Activated CD4-positive, alpha-beta T cell treated with anti-CD3 and anti-CD28 coated beads, Interleukin-2, amount 10 ng/mL, durations not matched to agents 24 days and 14 days (primary cell): ENCODE measurements at places on chromosomes 2 and 18. TPM values are rescaled to one million over a fixed set of nuclear protein-coding genes. Genes with fewer than 3 reads are reported as not detected.

CBLN2 gene
- total RNA-seq: not detected in 2 replicates

CSRNP3 gene
- not detected in 2 replicates for total RNA-seq

ALPP gene
- not detected in 2 replicates for total RNA-seq

PLGLB1 gene
- total RNA-seq: 0.85 and 3.4 TPM in 2 replicates

UGT1A5 gene
- not detected in 2 replicates for total RNA-seq

CHRND gene
- total RNA-seq: not detected in 2 replicates

CCDC74A gene
- 1.5 and 2.3 TPM in 2 replicates for total RNA-seq

EFHD1 gene
- total RNA-seq: 0.31 and 0.49 TPM in 2 replicates

WDFY1 gene
- 25.3 and 27.8 TPM in 2 replicates for total RNA-seq

RNF152 gene
- 0.37 and 0.92 TPM in 2 replicates for total RNA-seq

ASB3 gene
- 19.6 and 24.0 TPM in 2 replicates for total RNA-seq

LANCL1 gene
- total RNA-seq: 32.3 and 34.2 TPM in 2 replicates

SLC9A2 gene
- not detected in 2 replicates for total RNA-seq

PRKCE gene
- total RNA-seq: 11.2 and 13.5 TPM in 2 replicates

DSG4 gene
- total RNA-seq: not detected in 2 replicates

ST6GAL2 gene
- total RNA-seq: not detected in 2 replicates

MBOAT2 gene
- total RNA-seq: 5.0 and 5.3 TPM in 2 replicates

FEV gene
- total RNA-seq: not detected in 2 replicates

LYPD1 gene
- not detected in 2 replicates for total RNA-seq

SERPINB2 gene
- not detected in 2 replicates for total RNA-seq

ABCG8 gene
- total RNA-seq: not detected in 2 replicates

RGPD4 gene
- total RNA-seq: not detected in 2 replicates

AQP12A gene
- not detected in 2 replicates for total RNA-seq

IFIH1 gene
- total RNA-seq: 22.5 and 26.3 TPM in 2 replicates

GALR1 gene
- total RNA-seq: not detected in 2 replicates

ADCYAP1 gene
- total RNA-seq: not detected in 2 replicates

DPP10 gene
- not detected in 2 replicates for total RNA-seq

WDR12 gene
- total RNA-seq: 161 and 167 TPM in 2 replicates

CCDC141 gene
- total RNA-seq: 2.1 and 2.5 TPM in 2 replicates

SERPINB7 gene
- total RNA-seq: not detected in 2 replicates

TRIM43 gene
- not detected in 2 replicates for total RNA-seq

FAM124B gene
- 0.47 and 0.64 TPM in 2 replicates for total RNA-seq

RBKS gene
- total RNA-seq: 1.3 and 1.4 TPM in 2 replicates

CLEC4F gene
- total RNA-seq: not detected in 2 replicates

SP5 gene
- total RNA-seq: 0.09 TPM in 1 of 2 replicates, not detected in the other

SIX2 gene
- not detected in 2 replicates for total RNA-seq

ABCB11 gene
- total RNA-seq: not detected in 2 replicates

STRN gene
- total RNA-seq: 27.0 and 28.0 TPM in 2 replicates

POTEE gene
- 1.4 and 2.0 TPM in 2 replicates for total RNA-seq

HOXD9 gene
- not detected in 2 replicates for total RNA-seq

EVX2 gene
- total RNA-seq: not detected in 2 replicates

MEP1B gene
- not detected in 2 replicates for total RNA-seq

VIL1 gene
- not detected in 2 replicates for total RNA-seq

PMS1 gene
- total RNA-seq: 67.2 and 69.2 TPM in 2 replicates

NPHP1 gene
- total RNA-seq: 0.21 and 0.44 TPM in 2 replicates

IL1B gene
- 0.33 and 0.92 TPM in 2 replicates for total RNA-seq

MAP3K19 gene
- total RNA-seq: not detected in 2 replicates

VWA3B gene
- not detected in 2 replicates for total RNA-seq

PSTPIP2 gene
- 27.5 and 29.2 TPM in 2 replicates for total RNA-seq

FZD7 gene
- 1.3 TPM in 2 replicates for total RNA-seq

FTCDNL1 gene
- 2.0 and 2.1 TPM in 2 replicates for total RNA-seq

ANAPC1 gene
- 129 and 133 TPM in 2 replicates for total RNA-seq
